ENCODE measurements at places on chromosomes 1 and 21.

GRCh38 chr1:117164209-117164608 is 42.7 kb upstream of the TRIM45 start:
- DNase-seq: no peak

DNA sequence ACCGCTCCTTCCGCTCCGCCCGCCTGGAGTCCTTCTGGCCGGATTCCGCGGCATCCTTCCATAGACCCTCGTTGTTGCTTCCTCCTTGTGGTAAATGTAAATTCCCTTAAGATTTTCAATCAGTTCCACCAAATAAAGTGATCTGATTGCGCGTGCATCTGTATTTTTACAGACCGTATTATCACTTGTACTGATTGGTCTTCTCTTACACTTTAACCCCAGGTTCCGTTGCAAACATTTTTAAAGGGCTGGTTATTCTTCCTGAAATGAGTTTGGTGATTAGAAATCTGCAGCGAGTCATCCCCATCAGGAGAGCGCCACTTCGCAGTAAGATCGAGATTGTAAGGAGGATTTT is 483 bp downstream of the YBEY start:
- DNase-seq: no peak

DNA sequence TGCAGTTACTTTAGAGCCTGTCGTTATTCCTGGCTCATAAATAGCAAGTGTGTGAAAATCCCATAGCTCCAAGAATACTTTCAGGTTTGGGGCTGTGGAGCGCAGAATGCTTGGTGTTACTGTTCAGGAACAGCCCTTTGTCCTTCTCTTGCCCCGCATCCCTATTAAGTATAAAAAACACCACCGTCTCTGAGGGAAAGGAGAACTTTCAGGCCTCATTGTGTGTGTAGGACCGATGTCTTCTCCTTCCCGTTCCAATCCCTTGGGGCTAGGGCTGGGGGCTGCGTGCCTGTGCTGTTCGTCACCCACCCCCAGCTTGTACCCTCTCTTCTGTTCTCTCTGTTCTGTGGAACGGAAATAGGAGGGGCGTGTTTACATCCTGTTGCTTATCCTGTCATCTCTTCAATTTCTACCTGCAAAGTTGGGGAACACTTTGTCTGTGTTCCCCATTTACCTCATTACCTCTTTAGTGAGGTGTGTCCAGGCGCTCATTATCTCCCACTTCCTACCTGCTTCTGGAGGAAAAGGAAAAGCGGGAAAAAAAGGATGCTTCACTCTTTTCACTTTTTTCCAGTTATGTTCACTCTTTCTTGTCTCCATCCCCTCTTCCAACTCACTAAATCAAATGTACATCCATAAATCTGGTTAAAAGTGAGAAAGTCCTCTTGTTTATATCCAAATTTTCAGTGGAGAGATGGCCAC is 788 bp upstream of the TXNIP start:
- peak; percentile 42 for DNase-seq

GRCh38 chr21:45080232-45080631 is 5.9 kb downstream of the ADARB1 start:
- DNase-seq: no peak

DNA sequence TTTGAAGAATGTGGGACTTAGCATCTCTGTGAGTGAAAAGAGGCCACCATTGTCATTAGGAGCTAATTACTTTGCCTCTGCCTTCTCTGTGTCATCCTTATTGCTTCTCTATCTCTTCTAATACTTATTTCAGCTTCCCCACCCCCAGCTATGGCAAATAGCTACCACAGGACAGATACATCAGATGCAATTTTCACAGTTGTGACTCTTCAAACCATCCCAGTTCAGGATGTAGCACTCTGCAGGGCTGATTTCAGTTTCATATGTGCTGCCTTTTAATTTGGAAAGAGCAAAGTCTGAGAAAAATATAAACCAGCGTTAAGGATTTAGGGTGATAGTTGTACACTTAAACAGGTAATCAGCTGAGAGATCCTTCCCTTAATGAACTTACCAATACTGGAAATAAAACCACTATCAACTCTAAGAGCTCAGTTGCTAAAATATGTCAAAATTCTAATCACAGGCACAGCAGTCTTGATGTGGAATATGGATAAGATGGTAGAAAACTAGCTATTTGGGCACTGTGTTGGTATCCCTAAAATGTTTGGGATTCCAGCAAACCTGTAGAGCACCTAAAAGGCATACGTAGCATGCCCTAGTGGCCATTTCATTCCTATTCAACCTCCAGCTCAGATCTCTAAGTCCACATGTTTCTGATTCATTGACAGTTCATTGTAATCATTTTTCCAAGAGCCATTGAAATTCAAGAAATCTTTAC is 148.4 kb downstream of the SYT2 start:
- DNase-seq: no peak

DNA sequence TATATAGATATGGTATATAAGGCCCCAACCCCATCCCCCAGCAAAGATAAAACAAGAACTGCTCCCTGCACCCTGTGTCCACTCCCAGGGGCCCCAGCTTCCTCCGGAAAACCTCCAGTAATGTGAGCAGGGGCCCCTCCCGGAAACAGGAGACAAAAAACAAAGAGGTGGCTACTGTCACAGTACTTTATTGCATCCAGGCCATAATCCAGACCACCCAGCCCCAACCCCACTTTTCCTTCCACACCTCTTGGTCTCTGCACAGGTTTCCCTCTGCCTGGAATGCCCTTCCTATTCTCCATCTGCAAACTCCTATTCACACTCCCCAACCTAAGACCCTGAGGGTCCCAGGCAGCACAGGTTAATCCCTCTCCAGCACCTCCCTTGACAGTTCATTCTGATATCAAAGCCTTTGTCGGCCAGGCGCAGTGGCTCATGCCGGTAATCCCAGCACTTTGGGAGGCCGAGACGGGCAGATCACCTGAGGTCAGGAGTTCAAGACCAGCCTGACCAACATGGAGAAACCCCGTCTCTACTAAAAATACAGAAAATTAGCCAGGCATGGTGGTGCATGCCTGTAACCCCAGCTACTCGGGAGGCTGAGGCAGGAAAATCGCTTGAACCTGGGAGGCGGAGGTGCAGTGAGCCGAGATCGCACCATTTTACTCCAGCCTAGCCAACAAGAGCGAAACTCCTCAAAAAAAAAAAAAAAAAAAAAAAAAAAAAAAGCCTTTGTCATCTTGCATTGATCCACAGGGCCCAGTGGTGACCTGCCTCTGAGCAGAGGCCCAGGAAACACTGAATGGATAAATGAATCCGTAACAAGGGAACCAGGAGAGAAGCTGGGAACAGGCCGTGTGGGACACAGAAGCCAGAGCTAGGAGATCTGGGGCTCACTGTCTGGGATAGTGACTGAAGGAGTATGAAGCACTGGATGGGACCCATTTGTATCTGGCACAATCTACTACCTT is 2.3 kb upstream of the AUNIP start:
- no peak for DNase-seq

DNA sequence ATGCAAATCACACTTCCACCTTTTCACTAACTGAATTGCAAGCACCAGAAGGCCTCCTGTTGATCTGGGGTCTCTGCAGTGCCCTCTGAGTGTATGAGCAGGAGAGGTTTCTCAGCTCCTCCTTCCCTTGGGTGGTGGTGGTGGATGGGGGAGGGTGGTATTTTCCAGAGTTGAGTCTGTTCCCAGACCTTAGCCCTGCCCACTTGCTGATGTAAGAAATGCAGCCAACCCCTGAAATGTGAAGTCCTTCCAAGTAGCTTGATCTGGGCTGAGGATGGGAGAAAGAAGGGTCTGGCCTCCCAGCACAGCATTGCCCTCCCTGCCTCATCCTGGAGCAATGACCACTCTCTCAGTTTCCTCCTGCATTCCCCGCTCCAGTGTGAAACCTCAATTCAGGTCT is 6.3 kb upstream of the FOXD2 start:
- no peak for DNase-seq

DNA sequence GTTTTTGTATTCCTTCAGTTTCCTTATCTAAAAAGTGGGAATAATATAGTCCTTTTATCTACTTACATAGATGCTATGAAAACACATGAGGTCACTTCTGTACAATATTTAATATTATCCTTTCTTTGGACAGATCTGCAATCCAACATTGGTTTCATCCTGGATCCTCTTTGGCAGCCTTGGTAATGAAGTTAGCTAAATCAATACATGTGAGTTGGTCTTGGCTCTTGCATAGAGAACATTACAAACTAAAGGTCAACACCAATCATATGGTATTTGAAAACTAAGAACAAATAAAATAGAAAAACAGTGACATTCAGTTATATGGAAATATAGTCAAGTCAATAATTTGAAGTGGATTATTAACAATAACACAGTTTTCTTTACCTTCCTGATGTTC is 3.2 kb upstream of the EDEM3 start:
- no peak for DNase-seq
